ENCODE measurements at places on chromosomes 1 and 21.

DNA sequence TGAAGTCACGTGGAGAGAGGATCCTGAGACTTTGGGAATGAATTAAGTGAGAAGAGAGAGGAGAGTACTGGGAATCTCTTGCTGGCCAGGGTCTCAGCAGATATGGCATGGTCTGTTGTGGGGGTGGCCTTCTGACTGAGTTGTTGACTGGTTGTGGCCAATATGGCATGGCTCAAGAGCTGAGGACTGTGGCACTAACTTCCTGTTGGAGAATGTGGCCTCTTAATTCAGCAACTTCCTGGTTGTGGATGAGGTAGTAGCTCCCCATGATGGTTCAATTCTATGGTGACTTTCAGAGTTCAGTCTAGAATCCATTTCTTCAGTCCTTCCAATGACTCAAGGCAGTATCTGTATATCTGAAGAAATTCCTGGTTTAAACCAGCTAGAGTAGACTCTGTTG lies 44.7 kb upstream of the PAXBP1 start:
- H3K27me3 ChIP-seq = no peaks in the 10 kb centered on the region
- no peak for DNase-seq
- H3K36me3 ChIP-seq = no peaks in the 10 kb centered on the region
- no peaks in the 10 kb centered on the region for H3K4me1 ChIP-seq
- H3K4me3 ChIP-seq = no peak overlapping the region

GRCh38 chr1:241499910-241500309 lies 19.6 kb downstream of the FH start:
- H3K4me3 ChIP-seq = no peak overlapping the region
- no peaks in the 10 kb centered on the region for H3K4me1 ChIP-seq
- no peaks in the 10 kb centered on the region for H3K27me3 ChIP-seq

DNA sequence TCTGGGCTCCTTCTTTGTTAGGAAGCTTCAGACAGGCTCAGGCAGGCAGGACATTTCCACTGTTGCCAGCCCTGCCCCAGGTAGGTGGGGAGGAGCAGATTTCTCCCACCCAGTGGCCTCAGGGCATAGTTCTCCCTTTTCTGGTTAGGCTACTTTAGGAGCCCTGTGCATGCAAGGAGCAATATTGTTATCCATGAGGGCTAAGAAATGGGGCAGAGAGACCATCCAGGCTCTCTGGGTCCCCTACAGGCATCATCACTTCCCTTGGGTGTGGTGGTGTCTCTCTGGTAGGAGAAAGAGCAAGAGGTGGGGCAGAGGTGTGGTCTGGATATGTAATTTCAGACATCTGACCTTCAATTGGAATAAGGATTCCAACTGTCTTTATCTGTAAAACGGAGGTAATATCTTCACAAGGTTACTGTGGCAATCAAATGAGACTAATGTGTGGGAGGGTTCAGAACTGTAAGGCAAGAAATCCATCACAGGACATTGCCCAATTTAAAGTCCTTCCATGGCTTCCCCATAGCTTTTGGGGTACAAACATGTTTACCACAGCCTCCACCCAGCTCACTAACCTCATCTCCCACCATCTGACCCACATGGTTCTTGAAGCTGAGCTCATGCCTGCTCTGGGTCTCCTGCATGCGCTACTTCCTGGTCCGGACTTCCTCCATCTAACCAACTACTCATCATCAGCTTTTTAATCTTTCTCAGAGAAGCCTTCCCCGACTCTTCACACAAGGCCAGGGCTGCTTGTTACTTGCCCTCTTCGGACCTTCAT lies 26.1 kb downstream of the PCAT6 start:
- H3K27ac ChIP-seq = no peak overlapping the region
- peaks cover 32% of the 10 kb centered on the region for H3K4me1 ChIP-seq
- DNase-seq = no peak
- H3K36me3 ChIP-seq = no peaks in the 10 kb centered on the region

- no peak overlapping the region for H3K27ac ChIP-seq
- no peaks in the 10 kb centered on the region for H3K27me3 ChIP-seq
- no peak overlapping the region for H3K4me3 ChIP-seq
- H3K4me1 ChIP-seq = no peaks in the 10 kb centered on the region
Observed at GRCh38 chr1:158002022-158002630, 8.7 kb downstream of the KIRREL1 start.

- H3K36me3 ChIP-seq = no peaks in the 10 kb centered on the region
- H3K4me3 ChIP-seq = no peak overlapping the region
- H3K4me1 ChIP-seq = no peaks in the 10 kb centered on the region
- H3K27me3 ChIP-seq = no peaks in the 10 kb centered on the region
- no peak for DNase-seq
Observed at GRCh38 chr21:25186273-25186672, 421.0 kb downstream of the MRPL39 start.

DNA sequence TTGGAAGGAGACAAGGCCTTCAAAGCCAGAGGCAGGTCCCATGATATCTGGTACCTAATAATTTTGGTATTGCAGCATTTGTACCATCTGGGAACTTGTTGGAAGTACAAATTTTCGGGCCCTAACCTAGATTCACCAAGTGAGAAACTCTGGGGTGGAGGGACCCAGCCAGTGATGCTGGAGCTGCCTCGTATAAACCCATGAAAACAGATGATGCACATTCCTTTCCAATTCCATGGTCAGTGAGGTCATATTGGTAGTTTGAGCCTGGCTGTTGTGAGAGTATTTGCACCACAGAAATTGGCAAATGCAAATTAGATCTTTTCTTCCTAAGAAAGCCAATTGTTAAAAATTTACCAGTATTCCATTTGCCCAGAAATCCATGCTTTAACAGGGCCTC lies 269.6 kb upstream of the PLXNA2 start:
- no peak for DNase-seq
- no peaks in the 10 kb centered on the region for H3K36me3 ChIP-seq
- H3K27ac ChIP-seq = no peak overlapping the region
- no peak overlapping the region for H3K4me3 ChIP-seq
- no peaks in the 10 kb centered on the region for H3K27me3 ChIP-seq
- no peaks in the 10 kb centered on the region for H3K4me1 ChIP-seq

DNA sequence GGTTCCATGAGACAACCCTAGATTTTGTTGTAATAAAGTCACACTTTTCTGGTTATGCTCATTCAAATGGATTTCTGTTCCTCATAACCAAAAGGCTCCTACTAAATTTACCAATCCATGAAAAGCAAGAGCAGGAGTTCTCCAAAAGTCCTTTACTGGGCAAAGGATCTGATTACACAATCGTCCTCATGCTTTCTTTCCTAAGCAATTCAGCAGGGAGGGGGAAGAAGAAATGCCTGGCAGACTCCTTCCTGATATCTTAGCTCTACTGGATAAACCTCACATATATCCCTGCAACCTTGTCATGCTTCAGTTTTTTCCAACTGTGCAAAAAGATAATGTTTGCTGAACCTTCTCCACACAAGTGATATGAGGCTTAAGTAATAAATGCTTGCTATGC lies 67.6 kb upstream of the GUCA2B start:
- peaks cover 5% of the 10 kb centered on the region for H3K27me3 ChIP-seq
- H3K27ac ChIP-seq = no peak overlapping the region
- no peak for DNase-seq
- no peaks in the 10 kb centered on the region for H3K4me1 ChIP-seq
- no peaks in the 10 kb centered on the region for H3K36me3 ChIP-seq

DNA sequence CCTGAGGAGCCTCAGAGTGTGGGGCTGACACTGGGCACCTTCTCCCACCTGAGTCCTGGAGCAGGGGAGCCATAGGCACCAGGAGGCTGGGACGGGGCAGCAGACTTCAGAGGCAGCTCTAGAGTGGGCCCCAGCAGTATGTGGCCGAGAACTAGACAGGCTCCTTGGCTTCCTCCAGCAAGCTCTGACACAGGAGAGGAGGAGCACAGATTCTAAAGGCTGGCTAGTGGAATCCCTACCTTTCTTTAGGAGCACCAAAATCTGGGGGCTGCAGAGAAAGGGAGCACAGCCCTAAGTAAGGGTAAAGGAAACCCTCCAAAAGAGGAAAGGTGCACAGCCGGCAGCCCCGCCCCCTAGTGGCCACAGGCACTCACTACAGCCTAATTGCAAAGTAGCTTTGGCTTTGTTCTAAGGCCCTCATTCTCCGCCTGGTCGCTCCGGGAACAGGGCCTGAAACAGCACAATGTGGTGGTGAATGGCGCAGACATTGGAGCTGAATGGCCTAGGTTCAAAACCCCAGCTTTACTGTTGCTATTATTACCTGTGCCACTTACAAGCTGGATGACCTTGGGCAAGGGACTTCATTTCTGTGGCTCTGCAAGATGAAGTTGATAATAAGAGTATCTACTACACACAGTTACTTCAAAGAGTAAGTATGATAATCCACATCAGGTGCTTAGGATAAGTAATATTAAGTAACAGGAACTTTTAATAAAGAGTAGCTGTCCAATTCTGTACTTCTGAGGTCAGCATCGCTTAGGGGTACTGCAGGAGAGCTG lies 8.8 kb upstream of the GUCA2A start:
- H3K27me3 ChIP-seq = no peaks in the 10 kb centered on the region
- H3K4me3 ChIP-seq = no peak overlapping the region
- H3K36me3 ChIP-seq = no peaks in the 10 kb centered on the region
- peak; percentile 46 for DNase-seq
- no peaks in the 10 kb centered on the region for H3K4me1 ChIP-seq

- H3K36me3 ChIP-seq = no peaks in the 10 kb centered on the region
- DNase-seq = no peak
- H3K4me1 ChIP-seq = no peaks in the 10 kb centered on the region
- no peak overlapping the region for H3K27ac ChIP-seq
Observed at GRCh38 chr1:78088015-78088414, 42.2 kb downstream of the GIPC2 start.

GRCh38 chr1:247294282-247294681 lies 37.4 kb downstream of the ZNF496 start:
- H3K27me3 ChIP-seq = no peaks in the 10 kb centered on the region
- DNase-seq = no peak
- no peak overlapping the region for H3K27ac ChIP-seq

DNA sequence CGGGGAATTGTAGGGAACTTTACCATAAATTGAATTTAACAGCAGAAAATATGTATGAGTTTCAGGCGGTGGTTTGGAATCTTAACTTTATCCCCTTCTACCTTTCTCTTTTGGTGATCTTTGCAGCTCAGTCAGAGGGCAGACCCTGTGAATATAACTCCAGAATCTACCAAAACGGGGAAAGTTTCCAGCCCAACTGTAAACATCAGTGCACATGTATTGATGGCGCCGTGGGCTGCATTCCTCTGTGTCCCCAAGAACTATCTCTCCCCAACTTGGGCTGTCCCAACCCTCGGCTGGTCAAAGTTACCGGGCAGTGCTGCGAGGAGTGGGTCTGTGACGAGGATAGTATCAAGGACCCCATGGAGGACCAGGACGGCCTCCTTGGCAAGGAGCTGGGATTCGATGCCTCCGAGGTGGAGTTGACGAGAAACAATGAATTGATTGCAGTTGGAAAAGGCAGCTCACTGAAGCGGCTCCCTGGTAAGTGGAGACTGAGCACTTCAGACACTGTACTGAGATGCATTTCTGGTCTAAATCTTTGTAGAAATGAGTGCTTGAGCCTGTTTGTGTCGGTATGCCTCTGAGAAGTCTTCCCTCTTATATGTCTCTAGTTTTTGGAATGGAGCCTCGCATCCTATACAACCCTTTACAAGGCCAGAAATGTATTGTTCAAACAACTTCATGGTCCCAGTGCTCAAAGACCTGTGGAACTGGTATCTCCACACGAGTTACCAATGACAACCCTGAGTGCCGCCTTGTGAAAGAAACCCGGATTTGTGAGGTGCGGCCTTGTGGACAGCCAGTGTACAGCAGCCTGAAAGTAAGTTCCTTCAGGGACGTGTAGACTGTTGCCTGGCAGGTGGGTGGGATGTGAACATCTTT lies 1.5 kb downstream of the CCN1 start:
- no peak overlapping the region for H3K27ac ChIP-seq
- peaks cover 19% of the 10 kb centered on the region for H3K27me3 ChIP-seq
- DNase-seq = no peak
- no peaks in the 10 kb centered on the region for H3K36me3 ChIP-seq

DNA sequence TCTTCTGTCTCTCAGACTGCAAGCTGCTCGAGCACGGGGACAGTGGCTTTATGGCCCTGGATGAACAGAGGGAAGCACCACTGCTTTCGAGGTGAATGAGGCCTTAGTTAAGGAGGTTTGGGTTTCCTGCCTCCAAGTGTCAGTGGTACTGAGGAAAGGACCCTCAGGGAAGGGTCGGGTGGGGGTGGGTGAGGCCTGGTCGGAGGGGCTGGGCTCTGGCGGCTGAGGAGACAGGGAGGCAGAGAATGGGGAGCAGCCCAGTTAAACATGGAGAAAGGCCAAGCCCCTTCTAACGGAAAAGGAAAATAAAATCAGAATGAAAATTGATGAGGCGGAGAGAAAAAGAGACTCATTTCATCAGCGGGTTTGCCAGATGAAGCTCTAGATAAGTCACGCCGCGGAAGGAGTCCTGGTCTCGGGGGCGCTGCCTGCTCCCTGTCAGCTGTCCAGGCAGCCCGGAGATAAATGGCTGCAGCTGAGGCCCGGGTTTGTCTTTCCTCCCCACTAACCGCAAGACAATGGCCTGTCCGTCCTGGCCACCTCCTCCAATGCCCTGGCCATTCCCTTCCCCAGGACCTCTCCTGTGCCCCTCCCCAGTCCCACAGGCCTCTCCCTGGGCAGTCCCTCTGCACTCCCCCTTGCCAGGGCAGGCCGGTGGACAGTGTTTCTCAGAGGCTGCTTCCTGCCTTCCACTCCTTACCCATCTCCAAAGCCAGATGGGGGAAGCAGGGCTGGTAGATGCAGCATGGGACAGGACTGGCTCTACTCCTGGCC lies 55.2 kb downstream of the LRRN2 start:
- DNase-seq = no peak
- no peaks in the 10 kb centered on the region for H3K4me1 ChIP-seq
- H3K27ac ChIP-seq = no peak overlapping the region
- H3K36me3 ChIP-seq = no peaks in the 10 kb centered on the region
- peaks cover 4% of the 10 kb centered on the region for H3K27me3 ChIP-seq
- H3K4me3 ChIP-seq = no peak overlapping the region

DNA sequence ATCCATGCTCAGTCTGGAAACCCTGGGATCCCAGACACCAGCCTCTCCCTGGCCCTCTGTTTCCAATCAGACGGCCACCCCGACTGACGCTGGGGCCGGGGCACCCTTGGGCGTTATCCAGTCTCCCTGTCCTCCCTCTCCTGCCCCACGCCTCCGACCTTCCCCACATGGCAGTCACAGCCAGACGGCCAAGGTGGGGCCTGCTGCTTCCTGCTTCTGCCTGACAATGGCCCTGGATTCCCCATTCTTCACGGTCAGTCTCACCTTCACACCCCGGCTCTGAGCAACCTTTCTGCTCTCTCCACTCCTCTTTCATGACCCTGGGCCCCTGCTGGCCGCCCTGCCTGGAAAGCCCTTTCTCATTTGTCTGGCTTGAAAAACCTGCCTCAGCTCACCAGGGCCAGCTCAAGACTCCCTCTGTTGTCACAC lies 6.6 kb downstream of the GNG4 start:
- H3K4me1 ChIP-seq = peaks cover 13% of the 10 kb centered on the region
- no peak for DNase-seq
- no peaks in the 10 kb centered on the region for H3K27me3 ChIP-seq

DNA sequence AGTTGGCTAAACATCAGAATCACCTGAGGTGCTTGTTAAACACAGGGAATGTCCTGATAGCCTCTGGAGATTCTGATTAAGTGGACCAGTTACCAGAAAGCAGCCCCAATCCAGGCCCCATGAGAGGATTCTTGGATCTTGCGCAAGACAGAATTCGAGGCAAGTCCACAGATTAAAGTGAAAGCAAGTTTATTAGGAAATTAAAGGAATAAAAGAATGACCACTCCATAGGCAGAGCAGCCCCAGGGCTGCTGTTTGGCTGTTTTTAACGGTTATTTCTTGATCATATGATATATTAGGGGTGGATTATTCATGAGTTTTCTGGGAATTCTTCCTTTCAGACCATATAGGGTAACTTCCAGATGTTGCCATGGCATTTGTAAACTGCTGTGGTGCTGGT lies 176.2 kb downstream of the ROR1 start:
- no peaks in the 10 kb centered on the region for H3K36me3 ChIP-seq
- DNase-seq = no peak
- no peaks in the 10 kb centered on the region for H3K4me1 ChIP-seq
- H3K27me3 ChIP-seq = no peaks in the 10 kb centered on the region
- no peak overlapping the region for H3K4me3 ChIP-seq
